ENCODE measurements at places on chromosomes 2 and 18.

DNA sequence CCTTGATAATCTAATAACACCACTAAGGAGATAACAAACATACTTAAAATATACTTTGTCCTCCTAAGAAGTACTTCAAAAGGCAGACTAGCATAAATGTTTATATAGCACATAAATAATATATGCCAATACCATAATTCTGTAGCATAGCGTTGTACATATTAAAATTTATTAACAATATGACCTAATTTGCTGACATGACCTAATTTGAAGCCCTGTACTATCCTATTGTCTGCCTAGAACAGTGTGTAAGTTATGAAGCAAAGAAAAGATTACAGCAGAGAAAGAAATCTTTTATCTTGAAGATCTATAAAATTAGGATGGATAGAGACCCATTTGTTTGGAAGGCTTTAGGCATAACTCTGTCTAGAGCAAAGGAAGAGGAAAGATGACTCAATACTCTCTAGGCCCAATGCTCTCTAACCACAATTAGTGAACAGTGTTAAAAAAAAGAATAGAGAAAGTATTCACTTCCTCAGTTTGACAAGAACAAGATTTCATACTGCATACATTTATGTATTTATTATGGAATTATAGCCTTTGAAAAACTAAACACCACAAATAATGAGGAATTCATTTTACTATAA lies 231.3 kb downstream of the ZRANB3 start:
- no peak for DNase-seq

DNA sequence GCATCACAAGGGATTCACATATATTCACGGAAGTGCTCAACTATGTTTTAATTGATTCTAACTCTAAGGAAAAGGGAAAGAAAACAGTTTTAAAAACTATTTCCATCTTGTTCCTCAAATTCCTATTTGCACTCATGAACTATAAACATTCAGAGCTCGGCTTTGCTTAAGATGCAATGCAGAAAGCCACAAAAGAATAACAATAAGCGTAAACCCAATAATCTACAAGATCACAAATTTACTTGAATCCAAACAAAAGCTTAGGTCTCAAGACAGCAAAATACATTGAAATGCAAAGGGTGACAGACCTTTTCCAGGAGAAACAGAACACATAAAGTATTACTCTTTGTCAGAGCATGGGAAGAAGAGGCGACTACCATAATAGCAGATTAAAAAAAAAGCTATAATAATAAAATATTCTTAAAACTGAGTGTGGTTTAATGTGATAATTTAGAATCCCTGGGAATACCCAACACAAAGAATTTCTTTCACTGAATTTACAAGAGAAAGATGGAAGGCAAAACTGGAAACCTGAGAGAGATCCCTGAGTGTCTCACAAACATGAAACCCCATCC lies 1094.9 kb downstream of the LRP1B start:
- no peak for DNase-seq

DNA sequence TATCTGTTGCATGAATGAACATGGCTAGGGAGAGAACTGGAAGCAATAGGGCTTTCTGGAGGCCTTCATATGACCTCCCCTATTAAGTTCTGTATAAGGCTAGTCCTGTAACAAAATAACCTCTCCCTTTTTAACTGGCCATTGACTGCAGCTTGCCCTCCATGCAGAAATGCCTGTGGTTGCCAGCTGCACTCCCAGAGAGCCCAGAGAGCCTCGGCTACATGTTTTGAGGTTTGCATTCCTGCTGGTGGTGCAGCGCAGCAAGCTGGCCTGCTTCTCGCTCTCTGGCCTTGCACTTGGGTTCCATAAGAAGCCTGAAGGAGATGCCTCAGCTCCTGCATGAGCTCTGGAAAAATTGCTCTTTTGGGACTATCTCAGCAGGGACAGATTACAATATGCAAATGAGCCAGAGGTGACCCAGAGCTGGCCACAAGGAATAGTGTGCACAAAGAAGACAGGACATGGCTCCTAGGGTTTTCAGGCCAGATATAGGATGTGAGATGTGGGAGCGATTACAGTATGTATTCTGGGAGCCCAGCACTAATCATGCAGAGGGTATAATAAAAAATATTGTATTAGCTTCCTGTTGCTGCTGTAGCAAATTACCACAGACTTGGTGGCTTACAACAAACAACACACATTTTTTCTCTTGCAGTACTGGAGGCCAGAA lies 186.7 kb downstream of the INSIG2 start:
- no peak for DNase-seq

- no peak for DNase-seq
These were observed 25.8 kb downstream of the CALCRL start for GRCh38 chr2:187422282-187422681.

- no peak for DNase-seq
These were observed 592 bp upstream of the MARS2 start for GRCh38 chr2:197704434-197705120.

DNA sequence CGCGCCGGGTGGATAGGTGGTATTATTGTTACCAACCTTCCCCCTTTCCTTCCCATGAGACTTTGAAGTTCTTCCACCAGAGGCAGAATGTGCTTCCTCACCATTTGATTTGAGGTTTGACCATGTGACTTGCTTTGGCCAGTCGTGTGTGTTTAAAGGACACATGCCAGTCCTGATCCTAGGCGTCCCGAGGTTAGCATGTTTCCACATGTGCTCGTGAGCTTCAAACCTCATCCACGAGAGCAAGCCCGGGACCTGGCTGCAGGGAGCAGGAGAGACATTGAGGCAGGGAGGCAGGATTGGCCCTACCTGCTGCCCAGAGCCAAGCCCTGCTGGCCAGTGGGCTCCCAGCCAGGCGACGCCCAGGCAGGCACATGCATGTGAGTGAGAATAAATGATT lies 27.4 kb upstream of the EDAR start:
- no peak for DNase-seq

DNA sequence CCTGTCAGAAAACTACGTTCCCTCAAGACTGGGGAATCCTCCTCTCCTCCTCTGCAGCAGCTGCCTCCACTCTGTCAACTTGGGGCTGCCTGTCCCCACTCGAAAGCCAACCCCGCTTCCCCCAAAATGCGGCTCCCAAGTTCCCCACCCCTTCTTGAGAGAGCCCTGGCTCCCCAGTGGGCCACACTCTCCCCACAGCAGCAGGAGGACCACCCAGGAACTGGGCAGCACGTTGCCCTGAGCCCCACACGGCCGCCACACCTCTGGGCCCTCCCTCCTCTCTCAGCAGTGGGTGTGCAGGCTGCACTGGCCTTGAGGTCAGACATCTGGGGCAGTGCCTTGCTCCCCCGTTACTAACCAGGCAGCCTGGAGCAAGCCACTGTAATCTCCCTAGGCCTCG lies 9.6 kb upstream of the TEX51 start:
- DNase-seq, result no peak

- DNase-seq, result no peak
These were observed 754.4 kb downstream of the ADCYAP1 start for GRCh38 chr18:1658908-1659566.

- no peak for DNase-seq
These were observed 130.7 kb upstream of the MAP3K20 start for GRCh38 chr2:172944794-172945509.
